T follicular helper cell (primary cell): ENCODE measurements at places on chromosomes 2 and 18.

- no peak for DNase-seq
Measured at GRCh38 chr2:216216951-216217903, 108.1 kb downstream of the XRCC5 start.

DNA sequence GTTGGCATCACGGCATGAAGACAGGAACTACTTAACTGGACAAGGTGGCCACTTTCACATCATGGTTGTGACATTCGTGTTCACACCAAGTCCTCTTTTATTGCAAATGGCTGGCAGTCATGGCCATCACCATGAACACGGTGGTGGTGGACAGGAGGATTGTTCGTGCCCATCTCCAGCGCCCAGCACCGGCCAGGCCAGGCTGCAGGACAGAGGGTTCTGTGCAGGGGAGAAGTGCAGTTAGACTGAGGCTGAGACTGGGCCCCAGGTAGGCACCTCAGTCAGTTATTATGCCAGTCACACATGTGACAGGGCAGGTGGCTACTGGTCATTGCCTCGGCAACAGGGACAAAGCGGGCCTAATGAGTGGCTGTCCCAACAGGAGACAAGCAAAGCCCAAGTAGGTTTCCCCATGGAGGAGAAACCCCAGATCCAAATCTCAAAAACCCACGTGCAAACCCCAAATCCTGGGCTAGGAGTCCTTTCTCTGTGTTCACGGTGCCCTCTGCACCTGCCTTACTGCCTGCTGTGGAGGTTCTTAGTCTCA is 468.1 kb upstream of the MYT1L start:
- DNase-seq = no peak

DNA sequence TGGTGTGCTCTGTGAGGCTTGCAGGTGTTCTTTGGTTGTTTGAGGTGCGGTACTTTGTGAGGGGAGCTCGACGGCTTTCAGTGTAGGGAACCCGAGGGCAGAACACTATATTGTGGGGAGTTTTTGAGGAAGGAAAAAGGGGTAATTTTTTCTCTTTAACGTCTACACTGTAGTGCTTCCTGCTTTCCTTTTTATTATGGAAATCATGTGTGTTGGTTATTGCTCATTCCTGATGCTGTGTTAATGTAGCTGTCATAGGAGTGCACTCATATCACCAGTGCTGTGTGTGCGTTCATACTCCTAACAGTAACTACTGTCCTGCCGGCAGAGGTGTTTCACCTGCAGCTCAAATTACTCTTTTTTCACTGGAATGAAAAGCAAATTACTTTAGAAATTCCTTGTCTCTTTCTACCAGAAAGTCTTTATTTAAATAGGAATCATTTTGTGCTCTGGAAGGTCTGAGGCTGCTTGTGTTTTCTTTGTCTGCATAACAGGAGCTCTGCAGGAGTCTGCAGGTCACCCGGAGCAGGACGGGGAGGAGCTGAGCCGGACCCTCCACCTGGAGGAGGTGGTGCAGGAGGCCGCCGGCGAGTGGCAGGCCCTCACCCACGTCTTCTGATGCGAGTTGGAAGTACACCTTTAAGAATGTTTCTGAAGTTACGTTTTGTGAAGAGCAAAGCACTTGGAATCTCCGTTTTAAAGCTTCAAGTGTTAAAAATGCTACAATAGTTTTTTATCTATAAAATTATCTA is 145.5 kb downstream of the ZNF236 start:
- DNase-seq = no peak

DNA sequence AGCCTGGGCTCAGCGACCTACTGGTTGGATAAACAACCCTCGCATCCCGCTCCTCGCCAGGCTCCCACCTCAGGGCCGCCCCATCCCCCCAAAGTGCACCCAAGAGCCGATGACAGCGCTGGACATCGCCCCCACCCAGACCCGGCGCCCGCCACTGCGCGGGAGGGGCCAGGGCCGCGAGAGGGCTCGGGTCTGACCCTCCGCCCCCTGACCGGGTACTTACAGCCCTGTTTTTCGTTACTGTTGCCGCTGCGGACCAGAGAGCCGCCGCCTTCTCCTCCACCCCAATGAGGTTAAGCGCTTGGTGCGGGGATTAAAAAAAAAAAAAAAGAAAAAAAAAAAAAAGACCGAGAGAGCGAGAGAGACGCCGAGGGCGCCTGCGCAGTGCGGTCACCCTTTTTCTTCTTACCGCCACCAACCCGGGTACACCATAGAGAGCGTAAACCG is at the start of gene CLASP1:
TSS of gene CLASP1 (minus strand) at position 314 of the 447 bp plus-strand sequence. CDS start 43,567 bp downstream, outside the sequence.
- DNase-seq = peak; percentile 41

GRCh38 chr18:48007955-48008701 is 77.7 kb upstream of the SMAD2 start:
- DNase-seq = peak; percentile 15

GRCh38 chr2:188471166-188471565 is 179.5 kb downstream of the GULP1 start:
- DNase-seq = no peak

- no peak for DNase-seq
Measured at GRCh38 chr2:86337244-86337835, at the start of gene REEP1. REEP1 (minus strand) TSS chr2:86337626; CDS start chr2:86337510, 116 bp downstream.

- DNase-seq = no peak
Measured at GRCh38 chr2:36382472-36382871, 26.9 kb downstream of the CRIM1 start.
